A172 (cell line): ENCODE measurements at places on chromosomes 16 and 17. TPM values are rescaled to one million over a fixed set of nuclear protein-coding genes. Genes with fewer than 3 reads are reported as not detected.

DNA sequence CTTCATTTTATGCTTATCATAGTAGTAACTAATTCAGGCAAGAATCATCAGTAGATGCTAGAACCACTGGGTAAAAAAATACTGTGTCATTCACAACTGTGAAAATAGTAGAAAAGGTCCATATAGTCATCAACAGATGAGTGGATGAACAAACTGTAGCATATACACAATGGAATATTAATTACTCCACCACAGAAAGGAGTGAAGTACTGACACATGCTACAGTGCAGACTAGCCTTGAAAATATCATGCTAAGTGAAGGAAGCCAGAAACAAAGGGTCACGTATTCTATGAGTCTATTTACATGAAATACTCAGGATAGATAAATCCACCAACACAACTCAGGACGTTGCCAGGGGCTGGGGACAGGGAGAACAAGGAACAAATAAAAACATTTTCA, 13.3 kb downstream of the USP22 start:
- no peak for DNase-seq

GRCh38 chr16:81843683-81844082, 64.6 kb downstream of the PLCG2 start:
- DNase-seq = no peak

DNA sequence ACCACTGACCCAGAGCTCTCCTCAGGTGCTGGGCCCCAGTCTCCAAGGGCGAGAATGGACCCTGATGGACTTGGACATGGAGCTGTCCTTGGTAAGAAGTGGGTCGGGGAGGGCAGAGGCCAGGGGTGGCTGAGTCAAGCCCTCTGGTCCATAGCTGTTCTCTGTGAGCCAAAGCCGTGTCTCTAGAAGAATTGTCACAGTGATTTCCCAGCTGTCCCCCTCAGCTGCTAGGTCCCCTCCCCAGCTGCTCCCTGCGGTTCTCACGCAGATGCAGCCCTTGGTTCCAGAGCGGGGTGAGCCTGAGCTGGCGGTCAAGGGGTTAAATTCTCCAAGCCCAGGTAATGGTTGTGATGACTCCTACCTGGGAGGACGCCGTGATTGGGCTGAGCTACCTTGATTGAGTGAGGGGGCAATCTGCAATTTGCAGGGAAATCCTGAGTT, 1.3 kb upstream of the NOL3 start:
- DNase-seq = no peak

GRCh38 chr17:59607061-59607460, 12.6 kb upstream of the CLTC start:
- DNase-seq = no peak

DNA sequence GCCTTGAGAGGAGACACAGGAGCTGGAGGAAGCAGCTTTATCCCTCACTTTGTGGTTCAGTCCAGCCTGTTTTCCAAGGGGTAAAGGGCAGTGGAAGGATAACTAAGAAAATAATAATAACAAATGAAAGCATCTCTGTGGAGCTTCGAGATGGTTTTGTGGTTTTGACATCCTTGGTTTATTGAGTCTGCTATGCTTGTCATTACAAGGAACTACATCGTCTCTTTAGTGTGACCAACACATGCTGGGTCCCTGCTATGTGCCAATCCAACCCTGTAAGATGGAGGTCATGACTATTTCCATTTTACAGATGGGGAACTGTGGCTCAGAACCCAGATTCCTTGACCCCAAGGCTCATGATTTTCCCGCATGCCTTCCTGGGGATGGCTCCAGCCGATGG, 124.8 kb downstream of the MRM1 start:
- no peak for DNase-seq

DNA sequence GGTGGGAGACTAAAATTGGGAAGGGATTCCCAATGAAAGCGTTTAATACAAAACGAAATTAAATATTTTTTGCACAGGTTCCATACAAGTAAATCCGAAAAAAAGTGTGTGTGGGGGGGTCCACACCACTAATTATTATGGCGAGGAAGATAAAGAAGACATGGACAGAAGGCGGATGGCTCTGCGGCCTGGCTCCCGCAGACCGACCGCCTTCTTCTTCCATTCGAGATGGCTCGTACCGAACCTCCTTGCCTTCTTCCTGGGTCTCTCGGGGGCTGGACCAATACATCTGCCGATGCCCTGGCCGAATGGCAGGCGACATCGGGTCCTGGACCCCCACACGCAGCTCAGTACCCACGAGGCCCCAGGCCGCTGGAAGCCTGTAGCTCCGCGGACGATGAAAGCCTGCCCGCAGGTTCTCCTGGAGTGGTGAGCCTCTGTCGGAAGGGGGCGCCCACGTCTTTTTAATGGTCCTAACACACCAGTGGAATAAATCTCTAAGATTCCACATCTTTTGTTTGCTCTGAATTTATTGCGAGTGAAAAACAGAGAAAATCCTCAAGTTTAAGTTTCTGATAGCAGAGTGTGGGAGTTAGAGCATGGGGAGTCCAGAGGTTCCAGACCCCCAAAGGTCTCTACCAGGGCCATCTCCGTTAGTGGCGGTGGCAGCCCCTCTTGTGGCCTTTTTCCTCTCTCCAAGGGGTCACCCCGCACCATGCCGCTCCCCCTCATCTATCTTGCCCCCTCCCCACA, 1.4 kb downstream of the PRAC2 start:
- peak; percentile 63 for DNase-seq

DNA sequence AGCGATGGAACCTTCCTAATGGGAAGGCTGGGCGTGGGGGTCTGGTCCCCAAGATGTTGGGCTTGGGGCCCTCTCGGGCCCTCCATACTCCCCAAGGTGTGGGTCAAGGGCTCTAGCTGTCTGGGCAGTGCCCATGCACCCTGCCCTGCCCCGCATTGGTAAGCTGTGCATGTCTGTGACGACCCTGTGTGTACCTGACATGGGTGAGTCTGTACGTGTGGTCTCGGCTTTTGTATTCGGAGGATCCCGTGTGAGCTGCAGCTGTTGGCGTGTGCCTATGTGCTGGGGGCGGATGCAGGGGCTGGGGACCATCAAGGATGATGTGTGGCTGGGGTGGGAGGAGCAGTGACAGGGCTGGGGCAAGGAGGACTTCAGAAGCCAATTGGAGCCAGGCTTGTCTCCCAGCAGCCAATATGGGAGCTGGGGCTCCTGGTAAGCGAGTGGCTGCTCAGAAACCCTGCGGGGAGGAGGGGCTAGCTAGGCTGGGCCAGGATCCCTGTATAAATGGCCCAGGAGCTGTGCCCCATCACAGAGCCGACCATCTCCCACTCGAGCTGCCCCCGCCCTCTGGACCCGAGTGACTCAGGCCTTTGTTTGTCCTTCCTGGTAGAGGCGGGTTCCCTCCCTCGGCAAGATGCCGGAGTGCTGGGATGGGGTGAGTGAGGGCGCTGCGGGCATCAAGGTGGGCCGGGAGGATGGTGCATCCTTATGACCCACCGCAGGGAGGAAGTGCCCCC, at the start of gene NDRG4:
NDRG4 (plus strand) TSS at position 529 of the 737 bp plus-strand sequence; CDS start at position 635, 106 bp downstream.
- DNase-seq = peak; percentile 89

DNA sequence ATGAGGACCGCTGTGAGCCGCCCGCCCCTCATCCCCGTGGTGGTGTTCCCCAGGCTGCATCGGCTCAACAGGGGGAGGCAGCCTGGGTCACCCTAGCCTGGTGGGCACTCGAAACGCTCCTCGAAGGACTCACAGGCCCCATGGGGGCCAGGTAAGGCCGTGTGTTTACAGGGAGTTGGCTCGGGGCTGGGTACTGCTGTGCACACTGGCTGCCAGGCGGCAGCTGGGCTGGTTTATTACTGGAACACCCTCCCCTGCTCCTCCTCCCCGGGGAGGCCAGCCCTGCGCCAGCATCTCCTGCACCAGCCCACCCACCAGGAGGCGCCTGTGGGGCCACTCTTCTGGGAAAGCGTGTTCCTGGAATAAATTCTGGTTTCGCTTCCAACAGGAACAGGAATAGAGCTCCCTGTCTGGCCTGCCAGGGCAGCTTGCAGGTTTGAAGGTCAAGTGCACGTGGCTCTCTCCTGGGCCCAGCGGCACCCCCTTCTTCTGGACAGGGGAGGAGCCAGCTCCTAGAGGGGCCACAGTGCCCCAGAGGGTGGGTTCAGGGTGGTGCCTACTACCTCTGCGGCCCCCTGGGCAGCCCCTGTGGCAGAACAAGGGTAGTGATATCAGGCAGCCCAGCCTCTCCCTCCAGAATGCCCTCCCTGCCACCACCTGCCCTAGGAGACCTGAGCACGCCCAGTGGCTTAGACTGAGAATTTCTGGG, 11.3 kb downstream of the MCRIP1 start:
- peak; percentile 83 for DNase-seq

GRCh38 chr16:30444231-30445148, 1.2 kb downstream of the SEPHS2 start:
- no peak for DNase-seq

DNA sequence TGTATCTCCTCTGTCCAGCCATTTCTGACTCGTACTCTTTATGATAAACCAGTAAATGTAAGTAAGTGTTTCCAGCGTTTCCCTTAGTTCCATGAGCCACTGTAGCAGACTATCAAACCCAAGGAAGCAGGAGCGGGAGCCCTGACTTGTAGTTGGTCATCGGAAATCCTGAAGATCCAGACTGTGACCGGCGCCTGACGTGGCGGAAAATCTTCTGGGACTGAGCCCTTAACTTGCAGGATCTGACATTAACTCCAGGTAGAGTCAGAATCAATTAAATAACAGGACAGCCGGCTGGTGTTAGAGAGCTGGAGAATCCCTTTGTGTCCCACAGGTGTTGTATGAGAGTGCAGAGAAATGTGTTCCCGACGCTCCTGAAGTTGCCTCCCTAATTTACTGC, 4.0 kb downstream of the GLOD4 start:
- no peak for DNase-seq

DNA sequence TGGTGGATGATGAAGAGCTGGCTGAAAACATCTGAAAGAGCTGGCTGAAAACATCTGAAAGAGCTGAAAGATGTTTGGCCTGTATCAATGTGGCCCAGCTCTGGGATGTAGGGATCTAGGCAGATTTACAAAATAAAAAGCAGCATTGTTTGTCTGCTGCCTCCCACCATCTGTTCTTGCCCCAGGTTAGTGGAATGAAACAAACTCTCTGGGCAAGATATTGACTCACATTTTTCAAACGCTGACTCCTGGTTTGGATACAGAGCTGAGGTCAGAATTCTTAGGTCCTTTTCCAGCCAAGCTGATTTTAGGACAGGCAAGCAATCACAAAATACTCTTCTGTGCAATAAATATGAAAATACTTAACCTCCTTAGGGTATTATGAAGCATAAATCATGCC, 139.0 kb downstream of the STX8 start:
- DNase-seq = no peak

GRCh38 chr16:27169511-27170071, 33.7 kb upstream of the KDM8 start:
- DNase-seq = peak; percentile 91

DNA sequence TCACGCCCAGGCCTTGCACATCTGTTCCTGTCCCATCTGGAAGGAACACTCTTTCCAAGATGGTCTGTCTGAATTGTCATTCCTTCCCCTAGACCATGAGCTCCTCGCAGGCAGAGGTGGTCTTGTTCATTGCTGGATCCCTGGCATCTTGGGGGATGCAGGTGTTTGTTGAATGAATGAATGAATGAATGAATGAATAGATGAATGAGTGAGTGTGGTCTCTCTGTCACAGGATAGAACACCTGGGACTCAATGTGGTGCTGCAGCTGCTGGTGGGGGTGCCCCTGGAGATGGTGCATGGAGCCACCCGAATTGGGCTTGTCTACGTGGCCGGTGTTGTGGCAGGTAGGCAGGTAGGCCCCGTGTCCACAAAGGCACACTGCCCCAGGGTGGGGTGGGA, 32.2 kb downstream of the RHBDL3 start:
- no peak for DNase-seq

- DNase-seq = no peak
These were observed 49.9 kb upstream of the ZNF750 start for GRCh38 chr17:82889496-82890338.

DNA sequence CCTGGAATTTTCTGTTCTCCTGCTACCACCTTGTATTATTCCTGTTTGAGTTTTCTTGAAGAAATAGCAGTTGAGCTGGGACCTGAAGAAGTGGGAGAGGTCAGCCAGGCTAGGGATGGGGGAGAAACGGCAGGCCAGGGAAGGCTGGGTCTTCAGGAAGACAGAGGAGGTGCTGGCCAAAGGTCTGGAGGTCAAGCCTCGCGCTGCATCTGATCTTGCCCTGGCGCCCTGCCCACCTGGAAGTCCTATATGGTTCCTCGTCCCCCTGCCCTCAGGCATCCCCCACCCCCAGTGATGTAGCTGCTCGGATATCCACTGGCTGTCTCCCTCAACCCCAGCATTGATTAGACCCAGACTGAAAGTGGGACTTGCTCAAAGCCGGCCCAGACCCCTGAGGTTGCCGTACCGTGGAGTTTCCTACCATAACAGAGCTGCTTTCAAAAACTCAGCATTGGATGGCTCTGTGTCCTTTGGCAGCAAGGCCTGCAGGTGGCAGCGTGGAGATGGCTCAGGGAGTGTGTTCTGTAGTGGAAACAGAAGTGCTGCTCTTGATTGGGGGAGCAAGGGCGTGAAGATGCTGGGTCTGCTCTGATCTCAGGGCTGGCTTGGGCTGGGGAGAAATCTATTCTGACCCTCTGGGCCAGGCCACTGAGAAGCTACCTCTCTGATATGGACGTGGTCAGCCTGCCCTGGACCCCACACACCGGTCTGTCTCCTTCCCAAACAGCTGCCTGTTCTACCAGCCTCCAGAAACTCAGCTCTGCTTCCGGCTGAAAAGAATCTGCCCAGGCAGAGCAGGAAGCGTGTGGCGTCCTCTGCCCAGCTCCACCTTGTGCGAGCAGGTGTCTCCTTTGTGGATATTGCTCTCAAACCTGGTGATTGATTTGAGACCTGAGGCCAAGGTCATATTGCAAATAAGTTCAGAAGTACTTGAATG, 107.0 kb upstream of the CACNG5 start:
- DNase-seq = peak; percentile 34

- no peak for DNase-seq
These were observed 23.6 kb downstream of the RAB40B start for GRCh38 chr17:82674656-82675475.

GRCh38 chr17:27807567-27808470, 7.5 kb upstream of the NOS2 start:
- DNase-seq = peak; percentile 46

DNA sequence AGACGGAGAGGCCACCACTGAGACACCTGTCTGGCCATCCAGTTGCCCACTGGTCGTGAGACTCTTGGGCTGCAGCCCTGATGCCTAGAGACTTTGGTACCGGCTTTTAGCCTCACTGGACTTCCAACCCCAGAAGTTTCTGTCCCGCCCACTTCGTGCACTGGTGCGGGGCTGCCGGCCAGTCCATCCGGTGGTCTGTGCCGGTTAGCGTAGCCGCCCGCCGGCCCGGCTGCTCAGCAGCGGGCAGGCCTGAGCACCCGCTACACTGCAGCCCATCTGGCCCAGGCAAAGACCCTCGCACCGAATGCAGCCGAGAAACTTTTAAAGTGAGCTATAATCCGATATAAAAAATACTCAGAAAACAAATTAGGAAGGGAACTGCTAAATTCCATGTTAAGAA, 30.7 kb downstream of the AKAP10 start:
- DNase-seq = no peak

Gene CEP95
- 15.5 and 36.7 TPM in 2 replicates for total RNA-seq

Gene SERPINF2
- 0.64 and 1.9 TPM in 2 replicates for total RNA-seq

Gene CBLN1
- total RNA-seq = not detected in 2 replicates

Gene ZFHX3
- total RNA-seq = 2.4 and 2.5 TPM in 2 replicates

Gene CSH2
- total RNA-seq = not detected in 2 replicates
